Activated T-helper 2 cell treated with anti-CD3 and anti-CD28 coated beads, Interferon-gamma antibody, Interleukin-2, Interleukin-4, amounts not matched to agents 10 μg/mL and 5 μg/mL and 100 μg/mL, durations not matched to agents 14 hours and 24 hours and 36 hours (primary cell): ENCODE measurements at places on chromosomes 16 and 17. TPM values are rescaled to one million over a fixed set of nuclear protein-coding genes. Genes with fewer than 3 reads are reported as not detected.

USP43 gene
- total RNA-seq = 0.07 and 0.09 TPM in 2 replicates

- no peak overlapping the region for H3K4me3 ChIP-seq
- no peak for DNase-seq
- H3K27me3 ChIP-seq = peaks cover 14% of the 10 kb centered on the region
- no peaks in the 10 kb centered on the region for H3K36me3 ChIP-seq
- no peaks in the 10 kb centered on the region for H3K4me1 ChIP-seq
Measured at GRCh38 chr17:5883775-5884665, 186.2 kb upstream of the WSCD1 start.

DNA sequence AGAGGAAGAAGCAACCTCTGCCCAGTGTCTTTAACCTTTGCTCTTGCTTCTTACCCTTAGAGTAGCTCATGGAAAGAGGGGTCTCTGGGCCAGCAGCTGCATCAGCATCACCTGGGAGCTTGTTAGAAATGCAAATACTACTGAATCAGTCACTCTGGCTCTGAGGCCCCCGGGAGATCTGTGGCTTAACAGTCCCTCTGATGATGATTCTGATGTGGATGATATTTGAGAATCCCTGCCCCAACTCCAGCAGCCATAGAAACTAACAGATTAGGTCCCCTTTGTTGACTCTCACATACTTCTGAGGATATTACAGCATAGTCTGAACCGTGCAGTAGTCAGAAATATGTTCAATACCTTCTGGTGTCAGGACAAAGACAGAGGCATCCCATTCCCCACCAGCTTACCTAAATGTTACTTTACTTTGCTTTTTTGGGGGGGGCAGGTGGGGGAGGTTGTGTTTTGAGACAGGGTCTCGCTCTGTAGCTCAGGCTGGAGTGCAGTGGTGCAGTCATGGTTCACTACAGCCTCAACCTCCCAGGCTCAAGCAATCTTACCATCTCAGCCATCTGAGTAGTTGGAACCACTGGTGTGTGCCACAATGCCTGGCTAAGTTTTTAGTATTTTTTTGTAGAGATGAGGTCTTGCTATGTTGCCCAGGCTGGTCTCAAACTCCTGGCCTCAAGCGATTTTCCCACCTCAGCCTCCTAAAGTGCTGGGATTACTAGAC is 220.1 kb downstream of the CCDC182 start:
- H3K27me3 ChIP-seq = no peaks in the 10 kb centered on the region
- DNase-seq = no peak
- H3K4me3 ChIP-seq = no peak overlapping the region

GRCh38 chr16:69465881-69466280 is 41.5 kb downstream of the CYB5B start:
- peaks cover 47% of the 10 kb centered on the region for H3K36me3 ChIP-seq
- peak overlapping the region; percentile 10 for H3K4me3 ChIP-seq
- peaks cover 66% of the 10 kb centered on the region for H3K4me1 ChIP-seq
- H3K27ac ChIP-seq = peak overlapping the region; percentile 93
- DNase-seq = no peak

DNA sequence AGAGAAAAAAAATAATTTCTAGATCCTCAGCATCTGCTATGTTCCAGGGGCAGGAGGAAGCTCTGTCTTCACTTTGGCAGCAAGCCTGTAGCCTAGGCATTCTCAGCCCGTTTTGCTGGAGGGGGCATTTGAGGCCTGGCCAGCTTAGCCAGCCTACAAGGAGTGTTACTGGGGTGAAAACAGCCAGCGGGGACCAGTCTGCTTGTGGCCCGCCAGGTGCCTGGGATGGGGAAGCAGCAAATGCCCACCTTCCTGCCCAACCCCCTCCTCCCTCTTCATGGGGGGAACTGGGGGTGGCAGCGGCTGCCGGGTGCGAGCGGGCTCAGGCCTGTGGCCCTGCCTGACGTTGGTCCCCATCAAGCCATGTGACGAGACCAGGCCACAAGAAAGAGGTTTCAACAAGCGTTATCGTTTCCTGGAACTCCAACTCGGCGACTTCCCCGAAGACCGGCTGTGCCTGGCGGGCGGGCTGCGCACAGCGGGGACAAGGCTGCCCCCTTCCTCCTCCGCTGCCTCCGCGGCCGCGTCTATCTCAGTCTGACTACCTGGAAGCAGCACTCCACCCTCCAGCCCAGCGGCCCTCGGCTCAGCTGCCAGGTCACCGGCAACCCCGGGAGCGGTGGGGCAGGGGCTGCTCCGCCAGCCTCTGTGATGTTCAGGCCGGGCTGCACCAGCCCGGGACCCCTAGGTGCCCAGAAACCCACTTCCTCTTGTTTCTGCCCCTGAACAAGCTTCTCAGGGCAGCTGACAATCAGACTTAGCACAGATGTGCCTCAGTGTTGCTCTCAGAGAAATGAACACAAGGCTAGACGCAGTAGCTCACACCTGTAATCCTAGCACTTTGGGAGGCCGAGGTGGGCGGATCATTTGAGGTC is 22.9 kb downstream of the SOCS1 start:
- peak; percentile 91 for DNase-seq
- H3K4me1 ChIP-seq = peaks cover 76% of the 10 kb centered on the region
- peak overlapping the region; percentile 56 for H3K4me3 ChIP-seq
- peak overlapping the region; percentile 98 for H3K27ac ChIP-seq
- no peaks in the 10 kb centered on the region for H3K36me3 ChIP-seq

DNA sequence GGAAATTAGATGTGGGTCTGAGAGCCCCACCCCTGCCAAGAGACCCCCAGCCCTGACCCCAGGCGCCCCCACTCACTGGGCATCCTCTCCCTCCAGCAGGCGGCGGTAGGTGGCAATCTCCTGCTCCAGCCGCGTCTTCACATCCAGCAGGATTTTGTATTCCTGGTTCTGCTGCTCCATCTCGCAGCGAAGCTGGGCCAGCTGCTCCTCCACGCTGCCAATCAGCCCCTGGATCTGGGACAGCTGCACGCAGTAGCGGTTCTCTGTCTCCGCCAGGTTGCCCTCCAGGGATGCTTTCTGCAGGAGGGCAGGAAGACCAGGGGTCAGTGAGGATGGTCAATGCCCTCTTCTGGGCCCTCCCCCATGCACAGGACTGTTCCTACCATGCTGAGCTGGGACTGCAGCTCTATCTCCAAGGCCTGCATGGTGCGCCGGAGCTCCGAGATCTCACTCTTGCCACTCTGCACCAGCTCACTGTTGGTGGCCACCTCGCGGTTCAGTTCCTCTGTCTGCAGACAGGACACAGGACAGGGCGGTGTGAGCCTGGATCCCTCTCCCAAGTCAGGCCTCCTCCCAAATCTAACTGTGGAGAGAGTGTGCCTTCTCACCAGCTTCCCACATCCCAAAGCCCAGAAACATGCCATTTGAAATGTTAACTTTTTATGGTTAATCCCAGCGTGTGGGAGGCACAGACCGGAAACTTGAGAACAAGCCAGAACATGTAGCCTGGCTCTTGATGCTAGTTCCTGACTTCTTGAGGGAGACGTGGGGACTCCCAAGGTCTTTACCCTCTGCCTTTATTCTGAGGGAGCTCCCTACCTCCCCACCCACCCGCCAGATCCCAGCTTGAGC is 3.6 kb downstream of the KRT17 start:
- no peaks in the 10 kb centered on the region for H3K36me3 ChIP-seq
- DNase-seq = no peak
- no peaks in the 10 kb centered on the region for H3K4me1 ChIP-seq
- no peak overlapping the region for H3K4me3 ChIP-seq
- no peaks in the 10 kb centered on the region for H3K27me3 ChIP-seq
- H3K27ac ChIP-seq = no peak overlapping the region

GRCh38 chr16:86040496-86040895 is 141.5 kb downstream of the IRF8 start:
- H3K36me3 ChIP-seq = no peaks in the 10 kb centered on the region
- no peak overlapping the region for H3K4me3 ChIP-seq
- no peak for DNase-seq
- H3K4me1 ChIP-seq = peaks cover 21% of the 10 kb centered on the region

TBC1D3C gene
- not detected in 2 replicates for total RNA-seq

PITPNM3 gene
- 0.52 and 1.1 TPM in 2 replicates for total RNA-seq

DNA sequence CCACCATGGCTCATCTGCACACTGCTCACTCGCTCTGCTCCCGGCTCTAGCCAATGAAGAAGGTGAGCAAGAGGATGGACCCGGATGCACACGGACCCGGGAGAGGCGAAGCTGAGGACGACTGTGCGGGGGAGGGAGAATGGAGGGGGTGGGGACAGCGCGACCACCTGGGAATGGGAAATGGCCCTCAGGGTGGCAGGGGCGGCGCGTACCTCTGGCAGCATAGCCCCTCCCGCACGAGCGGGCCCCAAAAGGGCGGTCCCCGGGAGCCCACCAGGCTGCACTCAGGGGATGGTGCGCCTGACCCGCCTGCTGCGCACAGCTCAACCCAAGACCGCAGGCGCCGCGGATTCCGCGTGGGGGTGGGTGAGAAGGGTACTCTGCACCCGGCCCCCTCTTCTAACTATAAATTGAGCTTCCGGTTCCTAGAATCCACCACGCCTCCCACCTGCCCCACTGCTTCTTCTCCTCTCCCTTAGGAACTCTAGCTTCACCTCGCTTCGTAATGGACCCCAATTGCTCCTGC is 6.1 kb downstream of the MT1H start:
- peak overlapping the region; percentile 43 for H3K4me3 ChIP-seq
- DNase-seq = no peak
- no peak overlapping the region for H3K27ac ChIP-seq
- no peaks in the 10 kb centered on the region for H3K36me3 ChIP-seq
- peaks cover 18% of the 10 kb centered on the region for H3K27me3 ChIP-seq

GRCh38 chr16:51538707-51539498 is 387.8 kb upstream of the SALL1 start:
- H3K4me1 ChIP-seq = no peaks in the 10 kb centered on the region
- no peak for DNase-seq
- H3K27ac ChIP-seq = no peak overlapping the region
- no peaks in the 10 kb centered on the region for H3K27me3 ChIP-seq

DNA sequence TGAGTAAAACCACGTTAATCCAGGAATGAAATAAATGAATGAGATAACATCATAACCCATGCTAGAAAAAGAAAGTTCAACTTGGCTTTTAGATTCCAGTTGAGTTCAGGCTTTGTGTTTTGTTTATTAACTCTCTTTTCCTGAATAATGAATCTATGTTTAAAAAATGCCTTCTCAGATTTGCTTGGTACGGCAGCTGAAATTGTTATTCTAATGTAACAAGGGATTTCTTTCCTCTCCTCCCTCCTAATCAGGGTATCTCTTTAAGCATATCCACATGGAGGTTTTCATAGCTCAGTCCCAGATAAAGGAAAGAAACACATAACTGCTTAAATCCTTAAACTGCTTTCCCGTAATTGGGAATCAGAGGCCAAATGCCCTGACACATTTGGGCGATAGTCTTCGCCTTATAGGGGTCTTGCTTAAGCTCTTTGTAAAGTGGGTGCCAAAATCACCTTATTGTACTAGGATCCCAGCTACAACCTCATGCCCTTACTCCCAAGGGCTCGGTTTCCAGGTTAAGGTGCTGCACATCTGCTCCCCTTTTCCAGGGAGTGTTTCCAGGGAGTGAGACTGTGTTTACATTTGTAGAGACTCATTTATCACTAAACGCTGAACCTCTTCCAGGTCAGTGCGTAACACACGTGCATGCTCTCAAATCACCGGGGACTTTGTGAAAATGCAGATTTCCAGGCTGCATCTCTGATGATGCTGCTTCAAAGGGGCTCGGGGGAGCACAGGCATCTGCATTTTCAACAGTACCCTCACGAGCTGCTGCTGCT is 142.8 kb upstream of the FOXF1 start:
- peaks cover 6% of the 10 kb centered on the region for H3K27me3 ChIP-seq
- no peak overlapping the region for H3K27ac ChIP-seq
- no peaks in the 10 kb centered on the region for H3K36me3 ChIP-seq
- DNase-seq = no peak
- no peaks in the 10 kb centered on the region for H3K4me1 ChIP-seq
- H3K4me3 ChIP-seq = no peak overlapping the region

KRT32 gene
- not detected in 2 replicates for total RNA-seq

GRCh38 chr17:58615768-58616659 is 75.8 kb downstream of the TEX14 start:
- no peaks in the 10 kb centered on the region for H3K27me3 ChIP-seq
- peaks cover 23% of the 10 kb centered on the region for H3K4me1 ChIP-seq
- no peak overlapping the region for H3K4me3 ChIP-seq
- H3K27ac ChIP-seq = peak overlapping the region; percentile 54
- no peak for DNase-seq
- no peaks in the 10 kb centered on the region for H3K36me3 ChIP-seq
